Breast epithelium (tissue), 4 donors: ENCODE measurements at places on chromosomes 11 and 22. TPM values are rescaled to one million over a fixed set of nuclear protein-coding genes. Genes with fewer than 3 reads are reported as not detected.

The HEPN1 gene
- not detected for total RNA-seq

The IGLL1 gene
- total RNA-seq: not detected

The POLR2F gene
- 66.7 TPM for total RNA-seq

The GAS2L1 gene
- 15.7 TPM for total RNA-seq

The ANO9 gene
- total RNA-seq: 14.2 TPM

The KRTAP5-1 gene
- not detected for total RNA-seq

The RELT gene
- total RNA-seq: 3.7 TPM

- no peaks in the 10 kb centered on the region for H3K27me3 ChIP-seq
- no peaks in the 10 kb centered on the region for H3K36me3 ChIP-seq
- H3K27ac ChIP-seq: peak overlapping the region; percentile 3
- H3K4me3 ChIP-seq: no peak overlapping the region
These were observed 18.3 kb downstream of the CLMP start for GRCh38 chr11:123176785-123177184.

DNA sequence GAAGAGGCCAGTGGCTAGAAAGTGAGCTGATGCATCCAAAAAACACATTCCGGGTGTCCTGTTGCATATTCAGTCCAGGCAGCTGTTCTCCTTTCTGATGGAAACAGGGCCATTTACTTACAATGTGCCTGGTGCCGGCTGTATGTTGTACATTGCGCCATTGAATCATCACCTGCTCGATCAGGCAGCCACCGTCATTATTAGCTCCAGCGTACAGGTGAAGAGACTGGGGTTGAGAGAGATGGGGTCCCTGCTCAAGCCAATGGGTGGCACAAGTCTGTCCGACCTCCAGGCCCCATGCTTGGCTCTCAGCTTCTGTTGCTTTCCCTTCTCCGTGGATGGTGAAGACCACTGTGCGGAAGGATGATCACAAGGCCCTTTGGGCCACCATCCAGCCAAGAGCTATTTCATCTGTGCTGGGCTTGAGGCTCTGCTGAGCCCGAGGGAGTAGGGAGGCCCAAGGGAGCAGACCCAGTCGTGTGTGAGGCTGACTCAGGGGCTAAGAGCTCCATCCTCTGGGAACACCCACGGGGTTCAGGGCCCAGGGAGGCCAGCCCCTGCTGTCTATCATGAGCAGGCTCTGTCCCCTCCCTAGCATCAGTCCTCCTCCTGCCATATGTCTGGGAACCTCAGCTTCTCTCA lies 20.7 kb upstream of the EMID1 start:
- no peak for DNase-seq
- H3K27ac ChIP-seq: no peak overlapping the region
- H3K4me3 ChIP-seq: no peak overlapping the region
- no peaks in the 10 kb centered on the region for H3K36me3 ChIP-seq

GRCh38 chr22:19228179-19228578 lies 49.6 kb upstream of the SLC25A1 start:
- no peaks in the 10 kb centered on the region for H3K4me1 ChIP-seq
- H3K27ac ChIP-seq: no peak overlapping the region
- H3K36me3 ChIP-seq: no peaks in the 10 kb centered on the region

- H3K4me1 ChIP-seq: peaks cover 9% of the 10 kb centered on the region
- no peak for DNase-seq
- H3K36me3 ChIP-seq: no peaks in the 10 kb centered on the region
- no peak overlapping the region for H3K4me3 ChIP-seq
These were observed 3.1 kb downstream of the HMBS start for GRCh38 chr11:119087747-119088241.

GRCh38 chr22:27407369-27407985 lies 394.1 kb downstream of the MN1 start:
- H3K27me3 ChIP-seq: no peaks in the 10 kb centered on the region
- no peaks in the 10 kb centered on the region for H3K36me3 ChIP-seq
- H3K27ac ChIP-seq: no peak overlapping the region
- no peak for DNase-seq

- no peak for DNase-seq
- no peak overlapping the region for H3K4me3 ChIP-seq
- H3K27ac ChIP-seq: peak overlapping the region; percentile 72
- H3K27me3 ChIP-seq: no peaks in the 10 kb centered on the region
These were observed 21.7 kb upstream of the PPARA start for GRCh38 chr22:46128606-46129005.
